PC-3 (cell line): ENCODE measurements at places on chromosomes 16 and 17.

GRCh38 chr16:87169509-87169995 is 147.6 kb downstream of the C16orf95 start:
- no peak for DNase-seq

DNA sequence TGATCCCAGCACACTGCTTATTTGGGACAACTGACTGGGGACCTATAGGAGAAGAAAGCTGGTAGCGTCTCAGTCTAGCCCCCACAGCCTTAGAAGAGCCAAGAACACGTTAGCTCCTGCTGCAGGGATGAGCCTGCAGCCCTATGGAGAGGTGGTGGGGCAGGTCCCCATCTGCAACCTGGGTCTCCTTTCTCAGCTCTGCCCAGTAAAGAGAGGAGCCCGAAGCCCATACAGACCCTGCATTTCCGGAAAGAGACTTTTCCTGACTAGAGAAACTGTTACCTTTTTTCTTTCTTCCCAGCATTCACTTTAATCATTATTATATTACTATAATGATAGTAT is 788 bp downstream of the METTL22 start:
- DNase-seq, result no peak

GRCh38 chr17:8542599-8543502 is 87.7 kb downstream of the MYH10 start:
- peak; percentile 67 for DNase-seq

- no peak for DNase-seq
Observed at GRCh38 chr17:76484228-76484725, 16.9 kb downstream of the AANAT start.

DNA sequence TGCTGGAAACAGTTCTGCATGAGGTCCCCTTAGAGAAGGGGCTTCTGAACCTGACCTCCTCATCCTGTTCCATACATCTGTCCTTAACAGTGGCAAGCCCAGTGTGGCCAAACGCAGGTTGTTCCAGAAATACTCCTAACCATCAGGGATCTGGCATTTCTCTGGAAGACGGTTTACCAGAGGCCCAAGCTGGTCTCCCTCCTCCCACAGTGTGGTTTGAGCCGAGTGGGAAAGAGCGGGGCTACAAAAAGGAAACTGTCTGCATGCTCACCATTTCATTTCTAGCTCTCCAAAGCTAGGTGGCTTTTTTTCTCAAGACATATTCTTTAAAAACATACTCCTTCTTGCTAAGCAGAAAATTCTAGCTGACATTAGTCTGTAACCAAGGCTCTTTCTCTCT is 6.0 kb downstream of the MXRA7 start:
- no peak for DNase-seq

- DNase-seq, result no peak
Observed at GRCh38 chr16:72073560-72074230, 10.7 kb downstream of the HPR start.

DNA sequence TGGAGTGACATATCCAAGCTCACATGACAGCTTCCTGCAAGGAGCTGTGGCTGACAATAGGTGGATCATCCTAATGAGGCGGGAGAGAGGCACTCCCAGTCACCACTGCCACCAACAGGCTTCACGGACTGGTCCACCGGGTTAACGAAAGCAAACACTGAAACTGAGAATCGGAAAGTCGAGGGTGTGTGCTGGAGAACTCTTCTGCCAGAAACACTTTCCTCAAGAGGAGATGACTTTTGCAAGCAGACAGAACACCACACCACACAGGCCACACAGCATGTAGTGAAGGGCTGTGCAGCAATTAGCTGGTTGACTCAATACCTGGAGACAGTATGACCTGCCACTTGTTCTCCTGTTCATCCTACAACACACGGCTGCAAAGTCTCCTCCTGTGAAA is 53.0 kb upstream of the DNAJA2 start:
- no peak for DNase-seq

DNA sequence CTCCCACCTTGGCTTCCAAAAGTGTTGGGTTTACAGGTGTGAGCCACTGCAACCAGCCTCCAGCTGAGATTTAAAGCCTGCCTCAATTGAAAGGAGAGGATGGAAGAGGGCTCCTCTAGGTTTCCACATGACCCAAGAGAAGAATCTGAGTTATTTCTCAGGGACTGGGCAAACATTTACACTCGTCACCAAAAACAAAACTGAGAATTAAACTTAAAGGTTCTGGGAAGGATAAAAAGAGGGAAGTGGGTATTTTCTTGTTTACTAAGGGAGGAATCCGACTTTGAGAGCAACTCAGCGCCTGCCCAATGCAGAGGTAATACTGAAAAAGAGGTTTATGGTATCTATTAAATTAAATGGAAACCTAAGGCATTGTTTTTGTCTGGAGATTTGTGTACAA is 13.3 kb downstream of the HOXB1 start:
- peak; percentile 26 for DNase-seq

DNA sequence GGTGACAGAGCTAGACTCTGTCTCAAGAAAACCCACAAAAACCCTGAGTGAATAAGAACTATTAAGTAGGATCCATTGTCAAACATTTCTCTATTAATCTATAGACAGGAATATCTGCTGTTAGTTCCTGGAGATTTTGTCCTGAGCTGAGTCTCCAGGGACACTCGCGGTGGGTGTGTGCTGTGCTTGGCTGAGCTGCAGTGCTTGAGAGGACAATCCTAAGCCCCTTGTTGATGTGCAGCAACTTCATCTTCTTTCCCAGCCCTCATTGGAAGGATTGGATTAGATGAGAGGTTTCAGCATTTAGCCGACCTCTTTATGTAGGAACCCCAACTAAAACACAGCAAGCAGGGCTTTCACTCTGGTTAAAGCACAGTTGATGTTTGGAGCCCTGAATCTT is 33.3 kb downstream of the NDEL1 start:
- no peak for DNase-seq

- peak; percentile 81 for DNase-seq
Observed at GRCh38 chr16:85891033-85891775, 7.8 kb upstream of the IRF8 start.

- DNase-seq, result no peak
Observed at GRCh38 chr17:7195971-7196370, 16.8 kb upstream of the ASGR1 start.
